ENCODE measurements at places on chromosomes 6 and 20.

DNA sequence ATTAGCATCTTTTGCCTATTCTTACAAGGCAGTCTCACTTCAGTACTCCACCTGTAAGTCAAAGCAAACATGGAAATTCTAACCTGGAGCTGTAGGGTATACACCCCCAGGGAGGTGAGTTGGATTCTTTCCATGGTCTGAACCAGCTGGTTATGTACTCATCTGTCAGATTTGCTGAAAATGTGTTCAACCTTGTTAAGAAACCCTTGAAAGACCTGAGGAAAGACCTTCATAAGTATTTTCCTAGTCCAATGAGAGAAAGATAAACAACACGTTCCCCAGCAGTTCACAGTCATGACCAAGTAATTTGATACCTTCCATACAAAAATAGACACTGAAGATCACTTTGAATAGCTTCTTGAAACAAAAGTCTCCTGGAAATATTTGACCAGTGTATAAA lies 42.5 kb downstream of the ID4 start:
- no peak for DNase-seq

GRCh38 chr6:83958241-83958685 lies 75.3 kb upstream of the MRAP2 start:
- no peak for DNase-seq

- DNase-seq, result no peak
Observed at GRCh38 chr20:34708621-34709043, 4.5 kb downstream of the TP53INP2 start.

- no peak for DNase-seq
Observed at GRCh38 chr20:31861135-31861384, 9.3 kb downstream of the DUSP15 start.

DNA sequence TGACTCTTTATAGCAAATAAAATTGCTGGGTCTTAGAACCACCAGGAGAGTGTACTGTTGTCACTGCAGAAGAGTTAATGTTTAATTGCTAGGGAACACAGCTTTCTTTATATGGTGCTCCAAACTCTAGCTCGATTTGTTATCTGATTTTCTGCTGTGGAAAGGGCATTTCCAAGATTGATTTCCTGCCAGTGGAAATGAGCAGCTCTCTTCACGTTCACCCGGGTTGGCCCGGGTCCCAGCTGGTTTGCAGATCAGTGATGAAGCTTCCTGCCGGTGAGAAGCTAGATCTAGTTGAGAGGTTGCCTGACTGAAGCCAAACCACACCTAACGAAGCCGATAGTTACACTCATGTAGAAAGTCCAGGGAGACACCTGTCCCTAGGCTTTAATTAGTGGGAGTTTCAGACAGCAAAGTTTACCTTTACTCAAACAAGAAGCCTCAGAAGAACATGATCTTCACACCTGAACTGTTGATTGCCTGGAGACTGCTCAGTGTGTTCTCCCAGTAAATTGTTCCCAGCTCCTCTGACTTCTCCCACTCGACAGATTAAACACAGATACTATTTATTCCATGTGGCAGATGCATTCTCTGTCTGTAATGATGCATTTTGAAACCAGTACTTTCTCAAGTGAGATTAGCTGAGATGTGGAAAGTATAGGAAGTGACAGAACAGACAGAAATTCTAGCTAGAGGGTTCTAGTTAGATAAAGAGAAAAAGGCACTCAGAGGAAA lies 27.8 kb downstream of the PAQR8 start:
- no peak for DNase-seq

GRCh38 chr20:63265891-63266515 lies 6.6 kb upstream of the ARFGAP1 start:
- DNase-seq, result no peak

DNA sequence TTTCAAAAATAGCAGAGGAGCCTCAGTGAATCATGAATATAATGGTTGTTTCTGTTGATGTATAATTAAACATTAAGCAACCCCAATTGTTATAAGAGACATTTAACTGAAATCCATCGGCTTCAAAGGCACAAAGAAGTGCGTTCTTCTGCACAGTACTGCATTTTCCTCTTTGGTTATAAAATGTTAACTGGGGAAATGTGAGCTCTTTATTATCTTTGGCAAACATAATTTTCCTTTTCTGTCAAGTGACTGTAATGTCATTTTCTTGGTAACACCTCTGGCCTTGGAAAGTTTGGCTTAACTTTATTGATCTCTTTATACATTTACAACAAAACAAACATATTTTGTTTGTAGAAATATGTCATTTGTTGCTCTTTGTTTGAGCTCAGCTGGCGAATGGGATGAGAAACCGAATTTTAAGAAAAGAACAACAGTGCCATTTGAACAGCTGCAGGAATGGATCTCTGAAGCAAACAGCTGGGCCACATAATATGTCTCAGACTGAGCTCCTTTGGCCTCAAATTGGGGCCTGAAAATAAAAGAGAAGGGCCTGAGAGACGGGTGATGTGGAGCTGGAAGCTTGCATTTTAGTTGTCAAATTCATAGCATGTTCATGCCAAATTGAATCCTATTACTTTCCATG lies 427.0 kb upstream of the SPTLC3 start:
- no peak for DNase-seq

GRCh38 chr6:35088281-35089215 lies 52.6 kb downstream of the TCP11 start:
- DNase-seq, result no peak

GRCh38 chr20:35503281-35503680 lies 26.2 kb downstream of the C20orf173 start:
- DNase-seq, result no peak

- no peak for DNase-seq
Observed at GRCh38 chr20:62991196-62991807, 15.5 kb downstream of the BHLHE23 start.

- DNase-seq, result peak; percentile 41
Observed at GRCh38 chr6:32852844-32853540, 512 bp downstream of the TAP1 start.

- no peak for DNase-seq
Observed at GRCh38 chr20:61628901-61629601, 377.0 kb downstream of the CDH4 start.

DNA sequence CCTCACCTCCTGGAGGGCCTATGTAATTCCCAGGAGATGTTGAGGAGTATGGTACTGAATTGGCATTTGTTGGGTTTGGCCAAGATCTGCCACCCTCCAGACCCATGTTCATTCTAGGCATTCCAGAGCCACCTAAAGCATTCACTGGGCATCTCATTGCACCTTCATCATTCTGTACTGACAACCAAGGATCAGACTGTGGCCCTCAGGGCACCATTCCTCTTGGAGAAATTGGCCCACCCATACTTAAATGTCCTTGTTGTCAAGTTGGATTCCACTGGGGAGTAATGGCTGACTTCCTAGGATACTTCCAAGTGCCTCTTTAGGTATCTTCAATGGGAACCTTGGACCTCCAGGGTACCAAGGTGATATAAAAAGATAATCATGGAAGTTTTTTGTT lies 16.8 kb upstream of the IBTK start:
- no peak for DNase-seq

GRCh38 chr20:38165089-38165965 lies at the start of gene TGM2:
Gene TGM2, minus strand, starts transcription at chr20:38165270. Its CDS starts 72 bp downstream, at chr20:38165198.
- DNase-seq, result peak; percentile 7

Data from stimulated activated CD4-positive, alpha-beta T cell treated with anti-CD3 and anti-CD28 coated beads, Interleukin-2, amount 100 ng/mL, for 4 hours (primary cell).